ENCODE measurements at places on chromosomes 12 and 14. TPM values are rescaled to one million over a fixed set of nuclear protein-coding genes. Genes with fewer than 3 reads are reported as not detected.

- DNase-seq: peak; percentile 14
Observed at GRCh38 chr14:45916340-45916953, 663.4 kb upstream of the MIS18BP1 start.

CYP46A1 gene
- polyA plus RNA-seq: 2.2 TPM

- DNase-seq: no peak
Observed at GRCh38 chr14:64720131-64720576, 15.9 kb downstream of the PLEKHG3 start.

DNA sequence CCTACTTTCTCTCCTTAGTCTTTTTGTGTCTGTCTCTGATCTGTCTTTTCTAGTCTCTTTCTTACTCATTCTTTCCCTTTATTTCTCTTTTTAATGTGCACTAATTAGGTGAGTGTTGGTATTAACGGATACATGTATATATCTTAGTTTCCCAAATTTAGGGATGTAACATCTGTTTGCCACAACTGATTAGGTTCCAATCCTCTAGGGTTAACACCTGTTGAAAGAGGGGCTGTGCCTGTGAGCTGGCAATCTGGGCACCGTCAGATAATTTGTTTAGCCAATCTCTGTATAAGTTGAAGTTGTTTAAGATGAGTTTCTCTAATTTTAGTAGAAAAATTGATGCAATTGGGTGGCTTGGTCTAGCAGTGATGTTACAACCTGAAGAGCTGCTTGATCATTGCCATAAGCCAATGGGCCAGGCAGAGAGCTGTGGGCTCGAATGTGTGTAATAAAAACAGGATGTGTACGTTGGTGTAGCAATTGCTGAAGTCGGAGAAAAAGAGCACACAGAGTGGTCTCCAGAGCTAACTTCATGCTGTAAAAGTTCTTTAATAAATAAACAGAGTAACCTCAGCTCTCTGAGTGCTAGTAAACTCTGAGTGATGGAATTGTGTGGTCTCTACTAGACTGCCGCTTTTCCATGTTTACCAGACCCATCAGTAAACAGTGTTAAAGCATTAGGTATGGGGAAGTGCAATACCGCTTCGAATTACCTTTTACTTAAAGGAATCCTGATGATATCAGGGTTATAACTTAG, 18.3 kb upstream of the LYZ start:
- no peak for DNase-seq

- no peak for DNase-seq
Observed at GRCh38 chr12:132646850-132647249, 28.3 kb downstream of the P2RX2 start.

DNA sequence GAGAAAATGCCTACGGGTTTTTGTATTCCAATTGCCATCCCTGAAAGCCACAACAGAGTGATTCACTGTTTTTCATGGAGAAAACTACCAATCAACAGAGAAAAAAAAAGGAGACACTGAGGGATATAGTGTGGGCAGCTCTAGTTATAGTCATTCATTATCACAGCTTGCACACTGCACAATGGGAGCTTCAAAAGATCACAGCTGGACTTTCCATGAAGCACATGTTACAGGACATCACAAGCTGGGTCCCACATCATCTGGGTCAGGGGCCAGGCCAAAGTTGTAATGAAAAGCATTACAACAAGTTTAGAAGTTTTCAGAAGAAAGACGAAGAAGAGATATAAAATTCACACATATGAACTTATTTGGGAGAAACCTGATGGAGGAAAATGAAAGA, 41.5 kb downstream of the RERG start:
- no peak for DNase-seq

DNA sequence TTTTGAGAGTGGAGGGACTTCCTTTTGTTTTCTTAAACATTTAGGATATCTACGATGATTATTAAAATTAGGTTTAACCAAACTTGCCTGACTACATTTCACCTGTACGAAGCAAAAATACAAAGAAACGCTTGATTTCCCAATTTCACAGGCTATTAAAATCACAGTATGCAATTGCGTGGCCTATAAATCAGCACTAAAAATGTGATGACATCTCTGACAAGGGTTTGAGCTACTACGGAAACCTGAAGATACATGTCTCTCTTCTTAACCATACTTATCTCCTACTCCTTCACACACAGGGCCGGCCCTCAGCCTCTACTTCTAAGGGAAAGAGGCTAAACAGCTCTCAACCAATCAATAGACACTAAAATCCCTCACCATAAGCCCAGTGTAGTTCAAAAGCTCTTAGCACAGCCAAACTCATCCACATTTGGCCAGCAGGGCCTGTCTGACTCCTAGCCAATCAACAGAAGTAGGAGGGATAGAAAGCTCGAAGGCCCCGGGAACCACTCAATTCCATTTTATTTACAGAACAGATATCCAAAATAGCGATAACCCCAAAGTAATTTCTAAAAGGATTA, 137.3 kb downstream of the FOXN3 start:
- no peak for DNase-seq

TAPBPL gene
- polyA plus RNA-seq: 16.1 TPM

DNA sequence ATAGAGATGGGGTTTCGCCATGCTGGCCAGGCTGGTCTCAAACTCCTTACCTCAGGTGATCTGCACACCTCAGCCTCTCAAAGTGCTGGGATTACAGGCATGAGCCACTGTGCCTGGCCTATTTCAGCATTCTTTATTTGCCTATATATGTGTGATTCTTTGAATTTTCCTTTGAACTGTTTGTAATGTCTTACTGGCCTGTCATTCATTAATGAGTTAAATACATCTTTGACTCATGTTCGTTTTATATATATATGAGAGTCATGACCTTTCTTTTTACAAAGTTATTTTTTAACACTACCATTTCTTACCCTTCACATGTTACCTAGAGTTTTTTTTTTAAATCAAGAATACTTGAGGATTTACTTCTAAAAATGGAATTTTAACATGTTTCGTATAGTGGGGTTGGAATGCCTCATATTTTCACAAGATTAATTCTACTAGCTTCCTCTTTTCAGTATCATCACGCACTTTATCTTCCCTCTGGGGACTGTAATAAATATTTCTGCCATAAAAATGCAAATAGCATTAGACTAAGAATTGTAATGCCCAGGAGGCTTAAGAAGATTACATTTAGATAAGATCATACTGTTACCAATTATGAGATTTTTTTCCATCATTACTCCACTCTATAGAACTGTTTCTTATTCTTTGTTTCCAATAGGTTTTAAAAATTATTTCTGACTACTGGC, 66.7 kb downstream of the NTN4 start:
- no peak for DNase-seq

GRCh38 chr12:89267404-89267803, 84.9 kb downstream of the DUSP6 start:
- no peak for DNase-seq

DNAI7 gene
- polyA plus RNA-seq: 6.6 TPM

DNA sequence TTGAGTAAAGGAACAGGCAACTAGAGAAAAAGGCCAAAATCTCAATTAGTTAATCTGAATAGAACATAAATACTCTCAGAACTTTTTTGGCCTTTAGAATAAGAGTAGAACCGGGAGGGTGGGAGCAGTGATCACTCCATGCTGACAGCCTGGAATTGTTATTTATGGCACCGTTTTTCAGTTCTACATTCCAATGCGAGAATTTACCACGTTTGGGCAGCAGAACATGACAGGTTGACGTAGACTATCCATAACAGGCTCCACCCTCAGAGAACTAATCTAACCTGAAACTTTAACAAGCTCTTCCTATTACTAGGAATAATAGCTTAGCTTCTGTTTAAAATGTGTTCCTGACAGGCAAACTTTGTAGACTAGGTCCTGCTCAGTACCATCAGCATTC, 379.1 kb downstream of the SEC23A start:
- DNase-seq: no peak

GRCh38 chr12:2785017-2785416, 9.8 kb upstream of the FKBP4 start:
- no peak for DNase-seq

GRCh38 chr12:115541891-115542421, 735.5 kb downstream of the MED13L start:
- no peak for DNase-seq

AQP6 gene
- 19.2 TPM for polyA plus RNA-seq

MAP4K5 gene
- polyA plus RNA-seq: 61.1 TPM

TAS2R31 gene
- 2.0 TPM for polyA plus RNA-seq

DNA sequence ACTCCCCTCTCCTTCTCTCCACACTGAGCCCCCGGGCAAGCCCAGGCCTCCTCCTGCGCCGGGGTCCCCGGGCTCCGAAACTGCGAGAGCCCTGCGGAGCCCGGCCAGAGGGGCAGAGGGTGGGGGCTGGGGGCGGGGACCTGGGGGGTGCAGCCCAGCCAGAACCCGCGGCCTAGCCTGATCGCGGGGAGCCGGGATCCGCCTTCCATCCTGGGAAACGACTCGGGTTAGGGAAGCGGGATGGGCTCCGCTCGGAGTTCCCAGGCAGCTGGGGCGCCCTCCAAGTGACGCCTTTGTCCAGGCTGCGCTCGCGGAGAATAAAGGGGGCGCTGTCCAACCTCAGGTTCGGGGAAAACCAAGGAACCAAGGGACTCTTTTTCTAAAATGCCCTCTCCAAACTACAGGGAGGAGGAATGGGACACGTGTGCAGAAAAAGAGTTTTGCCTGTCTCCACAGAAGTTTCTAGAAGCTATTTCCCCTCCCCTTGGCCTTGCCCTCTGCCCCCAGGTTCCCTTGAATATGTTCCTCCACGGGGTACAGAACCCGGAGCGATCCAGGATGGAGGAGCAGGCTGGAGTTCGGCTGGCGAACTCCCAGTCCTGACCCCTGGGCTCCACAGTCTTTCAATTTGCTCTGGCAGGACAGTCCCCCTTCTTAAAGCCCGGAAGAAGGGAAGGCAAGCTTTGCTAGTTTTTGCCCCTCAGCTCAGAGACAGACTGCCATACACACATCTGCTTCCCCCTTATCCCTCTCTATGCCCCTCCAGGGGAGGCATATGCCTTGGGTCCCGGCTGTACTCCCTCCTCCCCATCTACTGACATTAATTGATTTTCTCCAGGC, 13.9 kb downstream of the NKX2-1 start:
- DNase-seq: no peak

DNA sequence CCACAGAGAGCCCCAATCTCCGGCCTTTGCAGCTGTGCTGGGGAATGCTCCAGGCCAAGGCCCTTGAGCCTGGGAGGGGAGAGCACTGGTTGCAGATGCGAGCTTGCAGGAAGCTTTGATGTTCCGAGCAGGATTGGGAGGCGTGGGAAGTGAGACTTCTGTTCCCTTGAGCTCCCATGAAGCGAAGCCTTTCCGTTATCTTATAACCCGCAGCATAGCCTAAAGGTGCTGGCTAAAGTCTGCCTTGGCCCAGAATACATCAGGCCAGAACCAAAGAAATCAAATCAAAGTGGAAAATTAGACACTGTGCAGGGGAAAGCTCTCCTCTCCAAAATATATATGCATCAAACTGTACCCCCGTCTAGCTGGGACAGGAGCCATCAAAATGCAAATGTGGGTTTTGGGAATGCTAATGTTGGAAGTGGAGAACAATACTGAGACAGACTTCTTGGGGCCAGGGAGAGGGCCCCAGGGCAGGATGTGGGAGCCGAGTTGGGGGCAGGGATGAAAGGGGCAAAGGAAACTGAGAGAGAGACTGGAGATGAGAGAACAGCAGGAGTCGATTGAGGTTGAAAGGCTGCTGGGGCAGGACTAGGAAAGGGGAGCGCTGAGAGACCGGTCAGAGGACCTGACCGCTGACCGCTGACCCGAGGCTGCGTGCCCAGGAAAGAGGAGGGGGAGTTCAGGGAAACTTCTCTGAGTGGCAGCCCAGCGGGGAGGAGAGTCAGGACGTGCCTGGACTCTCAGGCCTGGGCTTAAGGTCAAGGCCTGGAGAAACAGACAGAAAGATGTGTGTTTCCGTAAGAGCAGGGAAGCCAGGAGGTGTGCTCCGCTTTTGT, 152.2 kb upstream of the PARP11 start:
- no peak for DNase-seq

C12orf42 gene
- 0.48 TPM for polyA plus RNA-seq

- DNase-seq: no peak
Observed at GRCh38 chr12:109710205-109710746, 3.3 kb upstream of the FAM222A start.

LHX5 gene
- not detected for polyA plus RNA-seq

GRCh38 chr14:71758229-71758951, 173.8 kb upstream of the RGS6 start:
- DNase-seq: no peak

RAB3IP gene
- 8.1 TPM for polyA plus RNA-seq

CABP1 gene
- 3.9 TPM for polyA plus RNA-seq

- no peak for DNase-seq
Observed at GRCh38 chr12:56071648-56072047, 8.3 kb upstream of the ERBB3 start.

RAD51AP1 gene
- polyA plus RNA-seq: 30.1 TPM

GRCh38 chr14:99961826-99962518, 103.2 kb upstream of the EVL start:
- DNase-seq: no peak

- DNase-seq: no peak
Observed at GRCh38 chr14:90808759-90809529, 7.3 kb downstream of the TTC7B start.

GRCh38 chr14:56972948-56973347, 162.7 kb upstream of the OTX2 start:
- no peak for DNase-seq

DNA sequence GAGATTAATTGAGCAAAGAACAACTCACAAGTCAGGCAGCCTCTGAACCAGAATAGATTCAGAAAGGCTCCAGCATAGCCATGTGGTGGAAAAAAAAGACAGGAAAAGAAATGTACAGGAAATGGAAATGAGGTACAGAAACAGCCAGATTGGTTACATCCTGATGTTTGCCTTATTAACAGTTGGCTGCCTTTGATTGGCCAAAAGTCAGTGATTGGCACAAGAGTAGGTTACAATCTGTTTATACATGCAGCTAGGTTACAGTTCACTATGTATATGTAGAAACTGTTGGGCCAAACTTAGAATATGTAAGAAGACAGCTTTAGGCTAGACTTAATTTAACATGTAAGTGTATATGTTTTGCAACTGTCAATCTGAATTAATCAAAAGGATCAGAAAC, 118.9 kb downstream of the UNC79 start:
- no peak for DNase-seq

COX8C gene
- polyA plus RNA-seq: 0.46 TPM

DNA sequence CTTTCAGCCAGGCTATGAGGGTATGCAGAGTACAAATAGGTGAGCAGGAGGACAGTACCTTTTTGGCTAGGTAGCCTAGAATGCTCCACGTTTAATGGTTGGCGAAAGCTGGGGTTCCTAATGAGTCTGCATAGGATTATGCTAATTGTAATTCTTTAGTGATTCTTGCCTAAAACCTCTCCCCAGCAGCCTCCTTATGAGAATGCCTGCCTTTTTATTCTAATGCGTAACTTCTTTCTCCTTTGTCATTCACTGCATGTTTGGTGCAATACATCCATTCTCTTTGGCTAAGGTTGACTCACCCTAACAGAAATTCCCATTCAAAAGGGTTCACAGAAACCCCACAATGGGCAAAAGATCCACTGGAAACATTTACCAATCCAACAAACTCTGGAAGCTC, 752.2 kb downstream of the FSCB start:
- no peak for DNase-seq

PAPLN gene
- polyA plus RNA-seq: 23.7 TPM

DNA sequence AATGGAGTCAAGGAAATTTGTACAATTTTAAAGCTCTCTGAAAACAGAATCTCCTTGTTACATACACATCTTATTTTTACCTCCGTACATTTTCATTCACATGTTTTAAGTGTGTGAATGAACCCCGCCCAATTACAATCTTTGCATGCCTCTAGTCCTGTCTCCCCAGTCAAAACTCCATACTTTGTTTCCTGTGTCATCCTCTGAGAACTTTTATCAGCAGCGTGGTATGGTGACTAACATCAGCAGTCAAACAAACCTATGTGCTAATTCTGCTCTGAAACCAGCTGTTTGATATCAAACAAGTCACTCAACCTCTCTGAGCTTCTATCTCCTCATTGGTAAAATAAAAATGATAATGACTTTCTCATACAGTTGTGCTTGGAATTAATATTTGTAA, 15.8 kb upstream of the ERGIC2 start:
- DNase-seq: no peak

Measured in left renal pelvis (tissue), 4 donors.